ENCODE measurements at places on chromosomes 7 and 10.

DNA sequence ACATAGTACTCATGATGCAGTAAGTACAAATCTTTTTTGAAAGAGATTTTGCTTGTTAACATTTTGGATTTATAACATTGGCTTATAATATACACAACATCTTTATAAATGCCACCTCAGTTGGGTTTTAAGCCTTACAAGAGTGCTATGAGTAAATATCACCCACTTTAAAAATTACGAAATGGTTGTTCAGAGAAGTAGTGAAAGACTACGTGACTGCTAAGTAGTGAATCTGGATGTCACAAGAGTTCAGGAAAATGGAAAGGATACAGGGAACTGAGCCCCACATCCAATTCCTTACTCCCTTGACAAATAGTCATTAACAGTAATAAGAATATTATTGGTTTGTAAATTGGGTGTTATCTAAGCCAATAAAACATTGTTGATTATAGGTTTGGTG, 20.0 kb downstream of the TMEM106B start:
- no peak for DNase-seq

DNA sequence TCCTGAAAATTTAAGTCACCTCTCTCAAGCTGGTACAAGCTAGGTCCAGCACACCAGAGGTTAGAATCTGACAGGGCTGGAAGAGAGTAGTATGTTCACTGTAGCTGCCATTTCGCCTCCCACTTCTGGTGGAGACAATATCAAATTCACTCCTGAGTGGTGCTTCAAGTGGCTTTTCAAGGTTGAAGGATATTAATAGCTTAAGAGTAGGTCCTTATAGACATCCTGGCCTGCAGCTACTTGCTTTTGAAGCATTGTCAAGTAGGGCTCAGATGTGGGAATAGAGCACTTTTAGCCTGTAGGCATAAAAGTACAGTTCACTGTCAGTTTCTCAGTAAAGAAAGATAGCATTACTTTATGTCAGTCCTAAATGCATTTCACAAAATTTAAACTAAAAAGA, 270.5 kb upstream of the PLPP4 start:
- no peak for DNase-seq

GRCh38 chr10:123021517-123021916, 12.7 kb downstream of the ACADSB start:
- no peak for DNase-seq

DNA sequence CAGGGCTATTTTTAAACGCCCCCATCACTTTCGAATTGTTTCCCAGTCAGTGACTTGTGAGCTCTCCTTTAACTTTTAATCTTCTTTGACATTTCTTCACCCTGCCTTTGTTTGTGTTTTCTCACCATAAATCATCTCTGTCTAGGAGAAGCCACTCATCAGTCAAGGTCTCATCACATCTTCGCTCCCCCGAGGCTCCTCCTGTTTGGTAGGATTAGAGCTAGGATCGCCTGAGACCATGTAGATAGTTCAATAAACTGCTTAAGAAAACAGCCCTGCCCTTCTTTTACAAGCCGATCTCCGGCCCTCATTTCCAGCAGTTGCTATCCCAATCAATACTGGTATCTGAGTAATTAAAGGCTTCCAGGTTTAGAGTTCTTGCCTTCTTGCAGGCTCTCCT, 472.8 kb upstream of the ADARB2 start:
- no peak for DNase-seq

- DNase-seq, result no peak
Measured at GRCh38 chr7:92508946-92509345, 19.4 kb downstream of the PEX1 start.

GRCh38 chr7:16817536-16817935, 12.7 kb upstream of the AGR2 start:
- DNase-seq, result no peak

DNA sequence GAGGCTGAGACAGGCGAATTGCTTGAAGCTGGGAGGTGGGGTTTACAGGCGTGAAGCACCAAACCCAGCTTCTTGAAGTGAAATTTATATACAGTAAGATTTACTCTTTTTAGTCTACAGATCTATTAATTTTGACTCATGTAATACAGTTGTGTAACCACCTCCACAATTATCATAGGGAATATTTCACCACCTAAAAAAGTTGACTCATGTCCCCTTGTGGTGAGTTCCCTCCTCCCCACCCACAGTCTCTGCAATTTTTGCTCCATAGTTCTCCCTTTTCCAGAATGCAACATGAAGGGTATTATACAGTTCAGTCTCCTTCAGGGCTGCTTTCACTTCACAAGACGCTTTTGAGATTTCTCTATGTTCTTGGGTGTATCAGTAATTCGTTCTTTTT, 156.8 kb downstream of the FAM107B start:
- DNase-seq, result no peak

DNA sequence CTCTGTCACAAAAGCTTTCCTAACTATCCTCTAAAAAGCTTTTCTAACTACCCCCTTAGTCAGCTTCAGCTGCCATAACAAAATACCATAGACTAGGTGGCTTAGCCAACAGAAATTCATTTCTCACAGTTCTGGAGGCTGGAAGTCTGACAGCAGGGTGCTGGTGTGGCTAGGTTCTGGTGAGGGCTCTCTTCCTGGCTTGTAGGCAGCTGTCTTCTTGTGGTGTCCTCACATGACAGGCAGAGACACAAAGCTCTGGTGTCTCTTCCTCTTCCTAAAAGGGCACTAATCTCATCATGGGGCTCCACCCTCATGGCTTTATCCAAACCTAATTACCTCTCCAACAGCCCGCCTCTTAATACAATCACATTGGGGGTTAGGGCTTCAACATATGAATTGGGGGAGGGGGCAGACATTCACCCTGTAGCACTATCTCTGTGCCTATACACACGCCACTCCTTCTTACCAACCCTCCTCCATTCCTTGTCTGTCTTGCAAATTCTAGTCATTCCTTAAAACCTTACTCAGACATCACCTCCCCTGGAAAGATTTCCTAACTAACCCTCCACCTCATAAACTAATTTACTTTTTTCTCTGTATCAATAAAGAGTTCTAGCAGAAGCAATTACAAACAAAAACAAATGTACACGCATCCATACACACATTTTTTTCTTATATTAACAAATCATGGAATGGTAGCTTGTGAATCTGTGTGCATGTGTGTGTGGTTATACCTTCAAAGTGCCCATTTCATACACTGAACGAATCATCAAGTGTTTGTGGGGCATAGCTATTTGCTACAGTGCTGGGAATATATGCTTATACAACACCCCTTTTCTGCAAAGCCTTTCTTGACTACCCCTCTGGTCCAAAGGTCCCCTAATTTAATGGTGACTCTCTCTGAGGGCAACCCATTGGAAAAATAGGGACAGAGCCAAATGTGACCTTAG, 26.4 kb downstream of the RHOBTB1 start:
- DNase-seq, result no peak

GRCh38 chr7:47681249-47681810, 99.4 kb upstream of the TNS3 start:
- DNase-seq, result no peak

GRCh38 chr10:47121336-47121735, 178.7 kb upstream of the GDF10 start:
- DNase-seq, result no peak

- no peak for DNase-seq
Measured at GRCh38 chr7:133051066-133051465, 30.8 kb downstream of the CHCHD3 start.

GRCh38 chr7:134464496-134464895, 5.6 kb upstream of the AKR1B1 start:
- no peak for DNase-seq

DNA sequence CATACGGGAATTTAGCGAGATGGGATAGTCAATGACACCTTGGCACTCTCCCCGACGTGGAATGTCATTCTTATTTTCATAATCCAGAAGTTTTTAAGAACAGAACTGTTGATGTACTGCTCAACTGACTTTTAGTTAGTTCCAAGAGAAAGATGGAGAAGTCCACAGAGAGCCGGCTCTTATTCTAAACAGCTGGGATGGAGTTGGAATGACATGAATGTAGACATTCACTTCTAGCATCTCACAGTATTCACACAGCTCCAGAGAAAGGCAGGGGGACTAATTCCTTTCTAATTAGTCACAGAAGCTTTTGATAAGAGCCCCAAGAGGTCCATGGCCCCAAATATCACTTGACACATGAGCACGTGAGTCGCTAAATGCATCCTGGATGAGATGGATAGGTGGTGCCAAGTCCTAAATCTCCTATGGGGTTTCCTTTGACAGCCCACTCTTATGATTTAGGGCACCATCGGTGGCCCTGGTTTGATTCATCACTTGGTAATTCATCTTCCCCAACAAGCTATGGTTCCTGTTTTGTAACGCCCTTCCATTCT, 420.3 kb upstream of the AUTS2 start:
- no peak for DNase-seq

GRCh38 chr7:107505362-107505761, 35.5 kb downstream of the GPR22 start:
- DNase-seq, result no peak

- peak; percentile 27 for DNase-seq
Measured at GRCh38 chr7:16933296-16934279, 51.8 kb upstream of the AGR3 start.

DNA sequence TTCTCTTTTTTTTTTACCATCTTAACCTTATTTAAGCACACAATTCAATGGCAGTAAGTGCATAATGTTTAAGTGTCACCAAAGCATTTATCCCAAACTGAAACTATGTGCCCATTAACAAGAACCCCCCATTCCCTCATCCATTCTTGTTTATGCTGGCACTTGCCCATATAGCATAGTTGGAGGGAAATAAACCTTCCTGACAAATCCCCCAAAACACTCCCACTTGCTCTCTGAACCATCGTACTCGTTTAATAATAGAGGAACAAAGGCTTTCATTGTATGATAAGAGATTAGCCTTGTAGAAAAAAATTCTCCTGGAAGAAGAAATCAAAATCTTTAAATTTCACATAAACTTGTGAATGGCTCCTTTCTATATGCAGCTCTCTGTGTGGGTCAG, 26.4 kb upstream of the KCNMA1 start:
- DNase-seq, result no peak

- DNase-seq, result no peak
Measured at GRCh38 chr7:70356085-70356786, 758.0 kb downstream of the AUTS2 start.

GRCh38 chr10:13792006-13792405, 205.2 kb downstream of the PRPF18 start:
- no peak for DNase-seq

- no peak for DNase-seq
Measured at GRCh38 chr7:47941136-47941844, 7.0 kb downstream of the PKD1L1 start.

GRCh38 chr10:1939016-1939415, 201.7 kb upstream of the ADARB2 start:
- peak; percentile 10 for DNase-seq

DNA sequence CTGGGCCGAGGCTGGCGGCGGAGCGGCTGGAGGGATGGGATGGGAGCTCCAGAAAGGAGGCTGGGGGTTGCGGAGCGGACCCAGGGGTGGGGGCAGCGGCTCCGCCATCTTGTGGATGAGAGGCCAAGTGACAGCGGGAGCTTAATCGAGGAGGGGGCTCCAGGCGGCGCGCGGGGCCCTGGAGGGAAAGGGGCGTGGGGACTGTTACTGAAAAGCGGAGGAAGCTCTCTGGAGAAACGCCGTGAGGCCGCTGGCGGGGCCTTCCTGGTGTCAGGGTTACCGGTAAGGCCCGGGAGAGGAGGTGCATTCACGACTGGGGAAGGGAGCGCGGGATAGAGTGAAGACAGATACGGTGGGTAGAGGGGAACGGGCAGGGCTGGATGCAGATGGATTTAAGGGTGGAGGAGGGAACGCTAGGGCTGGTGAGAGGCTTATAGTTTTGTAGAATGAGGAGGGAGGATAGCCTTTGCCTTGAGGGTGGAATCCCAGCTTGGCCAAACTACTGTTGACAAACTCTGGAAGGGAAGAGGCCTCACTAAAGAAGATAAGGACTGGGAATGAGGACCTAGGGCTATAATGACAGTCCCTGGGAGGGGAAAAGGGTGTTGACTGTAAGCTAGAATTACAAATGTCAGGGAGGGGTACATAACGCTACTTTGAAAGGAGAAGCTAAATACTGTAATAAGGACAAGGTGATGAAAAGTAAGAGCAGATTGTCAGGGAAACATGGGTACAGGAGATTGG, 535 bp downstream of the BTRC start:
- peak; percentile 39 for DNase-seq

GRCh38 chr10:77926566-77927401, at the start of gene DLG5:
Gene DLG5, minus strand, starts transcription at chr10:77926755. Its CDS starts 235 bp downstream, at chr10:77926520.
- peak; percentile 24 for DNase-seq

DNA sequence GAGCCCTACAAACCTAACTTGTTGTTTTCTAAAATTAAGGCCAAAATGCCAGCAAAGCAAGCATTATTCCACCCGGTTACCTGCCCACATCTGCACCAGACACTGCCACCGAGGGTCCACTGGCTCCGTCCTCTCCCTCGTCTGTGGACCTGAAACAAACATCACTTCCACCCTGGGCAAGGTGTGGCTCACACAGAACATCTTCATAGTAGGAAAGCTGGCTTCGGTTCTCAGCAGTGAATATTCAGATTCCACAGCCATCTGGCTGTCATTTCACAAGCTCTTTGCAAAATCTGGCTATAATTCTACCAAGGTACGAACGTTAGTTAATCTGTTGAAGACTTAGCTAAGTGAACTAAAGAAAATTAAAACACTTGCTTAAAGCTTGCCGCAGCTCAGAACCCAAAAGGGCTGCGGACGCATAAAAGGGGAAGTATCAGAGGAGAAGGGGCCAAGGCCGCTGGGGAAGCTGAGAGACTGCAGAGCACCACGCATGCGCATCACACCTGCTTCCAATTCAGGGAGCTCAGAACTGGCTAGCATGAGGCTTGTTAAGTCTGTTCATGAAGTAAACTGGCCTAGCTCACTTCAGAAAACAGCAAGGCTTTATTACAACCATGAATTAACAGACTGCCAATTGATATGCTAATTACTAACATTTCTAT, 46.1 kb downstream of the PTPRN2 start:
- DNase-seq, result peak; percentile 14

DNA sequence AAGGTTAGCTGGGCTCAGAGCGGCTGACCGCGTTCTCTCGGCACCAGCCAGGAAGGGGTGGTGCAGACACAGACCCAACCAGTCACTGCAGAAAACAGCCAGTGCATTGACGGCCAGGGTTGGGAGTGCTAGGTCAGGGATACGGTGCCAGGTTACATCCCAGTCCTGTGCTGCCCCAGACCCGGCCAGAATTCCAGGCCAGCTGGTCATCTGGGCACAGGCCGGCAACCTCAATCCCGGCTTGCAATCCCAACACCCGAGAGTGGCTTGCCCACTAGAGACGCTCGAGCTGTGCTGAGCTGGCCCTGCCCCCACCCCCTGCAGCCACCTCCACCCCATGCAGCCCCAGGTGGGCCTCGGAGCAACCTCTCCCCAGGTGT, 3.8 kb downstream of the PRAP1 start:
- no peak for DNase-seq

- no peak for DNase-seq
Measured at GRCh38 chr7:100974021-100974420, 4.7 kb downstream of the MUC12 start.

- no peak for DNase-seq
Measured at GRCh38 chr7:154489897-154490296, 437.7 kb downstream of the DPP6 start.

GRCh38 chr7:69959789-69960499, 361.7 kb downstream of the AUTS2 start:
- no peak for DNase-seq
